ENCODE measurements at places on chromosomes 1 and 21.

GRCh38 chr1:212512816-212513559 lies 80.3 kb downstream of the NENF start:
- no peak for DNase-seq

- DNase-seq = no peak
These were observed 29.6 kb upstream of the CPLANE2 start for GRCh38 chr1:16266411-16267118.

DNA sequence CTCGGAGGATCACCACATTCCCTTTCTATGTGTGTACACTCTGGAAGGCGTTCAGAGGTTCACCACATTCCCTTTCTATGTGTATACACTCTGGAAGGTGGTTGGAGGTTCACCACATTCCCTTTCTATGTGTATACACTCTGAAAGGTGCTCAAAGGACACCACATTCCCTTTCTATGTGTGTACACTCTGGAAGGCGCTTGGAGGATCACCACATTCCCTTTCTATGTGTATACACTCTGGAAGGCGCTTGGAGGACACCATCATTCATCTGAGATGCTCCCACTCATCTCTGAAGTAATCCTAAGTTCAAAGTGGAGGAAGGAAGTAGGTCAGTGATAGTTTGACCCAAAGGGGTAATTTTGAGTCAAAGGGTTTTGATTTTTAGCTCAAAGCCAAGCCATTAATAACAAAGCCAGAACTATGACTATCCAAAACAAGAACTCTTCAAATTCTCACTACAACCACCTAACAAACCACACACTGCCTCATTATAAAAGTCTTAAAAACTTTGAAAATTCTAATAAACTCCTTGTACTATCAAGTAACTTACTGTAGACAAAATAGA lies 32.9 kb downstream of the NRIP1 start:
- DNase-seq = no peak

- no peak for DNase-seq
These were observed 3.6 kb downstream of the PERM1 start for GRCh38 chr1:978069-978834.

- DNase-seq = no peak
These were observed 744 bp upstream of the WDR26 start for GRCh38 chr1:224435318-224435763.

GRCh38 chr1:233102341-233102740 lies 151.9 kb downstream of the NTPCR start:
- DNase-seq = no peak

DNA sequence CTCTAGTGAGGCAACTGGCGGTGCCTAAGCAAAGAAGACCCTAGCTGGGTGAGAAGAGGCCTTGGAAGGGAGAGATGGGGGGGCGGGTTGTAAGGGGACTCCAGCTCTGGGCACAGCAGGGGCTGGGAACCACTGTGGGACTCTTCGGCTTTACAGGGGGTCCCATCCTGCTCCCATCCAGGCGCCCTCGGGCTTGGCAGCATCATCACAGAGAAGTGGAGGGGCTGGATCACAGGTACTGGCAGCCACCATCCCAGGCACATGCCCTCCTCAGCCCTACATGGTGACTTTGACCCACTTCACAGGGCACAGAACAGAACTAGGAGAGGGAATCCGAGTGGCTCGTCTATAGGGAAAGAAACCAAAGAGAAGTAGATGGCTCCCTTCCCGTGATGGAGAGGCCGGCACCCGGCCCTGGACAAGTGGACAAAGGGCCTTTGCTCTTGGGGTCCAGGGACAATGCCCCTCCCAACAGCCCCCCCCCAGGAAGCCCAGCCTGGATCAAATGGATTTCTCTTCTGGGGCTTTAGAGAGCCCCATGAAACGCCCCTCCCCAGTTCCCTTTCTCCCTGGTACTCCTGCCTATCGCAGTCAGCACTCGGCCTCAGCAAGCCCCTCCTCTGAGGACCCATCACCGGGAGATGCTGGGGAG lies 54.0 kb upstream of the ECE1 start:
- DNase-seq = no peak

- no peak for DNase-seq
These were observed 54.6 kb upstream of the NCAM2 start for GRCh38 chr21:20943561-20943997.

DNA sequence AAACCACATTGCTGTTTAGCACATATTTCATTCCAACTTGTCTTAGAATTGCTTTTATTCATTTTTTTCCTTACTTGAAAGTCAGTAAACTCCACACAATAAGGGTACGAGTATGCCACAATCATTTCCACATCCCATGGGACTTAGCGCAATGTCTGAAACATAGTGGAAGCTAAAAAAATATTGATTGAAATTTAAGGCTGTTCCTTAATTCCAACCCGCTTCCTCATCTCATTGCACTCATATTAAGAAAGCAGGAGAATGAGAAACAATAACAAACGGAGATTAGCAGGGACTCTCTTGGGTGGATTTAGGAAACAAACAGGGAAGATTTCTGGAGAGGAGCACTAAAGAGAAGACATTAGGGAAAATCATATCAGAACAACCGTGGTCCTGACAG lies 39.3 kb upstream of the RGS4 start:
- DNase-seq = no peak

DNA sequence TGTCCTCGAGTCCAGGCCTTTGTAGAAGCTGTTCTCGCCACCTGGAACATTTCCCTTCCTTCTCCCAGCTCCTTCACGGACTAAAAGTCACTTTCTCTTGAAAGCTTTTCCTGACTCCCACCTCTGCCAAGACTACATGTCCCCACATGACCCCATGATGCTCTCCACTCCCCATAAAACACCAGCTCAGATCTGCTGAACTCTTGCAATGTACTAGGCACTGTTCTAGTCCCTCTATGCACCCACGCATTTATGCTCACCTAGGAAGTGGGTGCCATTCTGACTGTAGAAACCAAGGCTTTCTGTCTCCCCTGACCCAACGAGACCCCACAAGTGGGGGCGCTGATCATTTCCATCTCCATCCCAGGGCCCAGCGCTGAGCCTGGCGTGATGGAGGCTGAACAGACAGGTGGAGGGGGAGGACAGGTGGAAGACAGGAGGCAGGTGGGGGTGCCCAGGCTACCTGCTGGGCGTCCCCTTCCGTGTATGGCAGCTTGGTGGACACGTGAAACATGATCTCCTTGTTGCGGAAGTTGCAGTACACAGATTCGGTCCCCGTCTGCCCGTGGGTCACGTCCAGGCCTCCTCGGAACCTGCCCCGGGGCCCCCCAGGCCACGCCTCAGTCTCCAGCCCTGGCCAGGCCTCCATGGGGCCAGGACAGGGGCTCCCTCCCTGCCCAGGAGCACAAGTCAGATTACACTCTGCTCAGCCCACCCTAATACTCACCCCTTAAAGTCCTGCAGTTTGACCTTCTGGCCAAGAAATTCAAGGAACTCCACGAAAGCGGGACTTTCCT lies 58.0 kb downstream of the RAP1GAP start:
- no peak for DNase-seq

GRCh38 chr1:10510520-10511493 lies 36.1 kb downstream of the PEX14 start:
- DNase-seq = no peak

- no peak for DNase-seq
These were observed 66.6 kb upstream of the CACHD1 start for GRCh38 chr1:64403331-64403730.

- no peak for DNase-seq
These were observed 200.7 kb upstream of the POU3F1 start for GRCh38 chr1:38246955-38247952.

- DNase-seq = no peak
These were observed 394.0 kb upstream of the CXADR start for GRCh38 chr21:17118638-17119384.

- peak; percentile 26 for DNase-seq
These were observed 8.7 kb upstream of the TDRD10 start for GRCh38 chr1:154493276-154493675.

DNA sequence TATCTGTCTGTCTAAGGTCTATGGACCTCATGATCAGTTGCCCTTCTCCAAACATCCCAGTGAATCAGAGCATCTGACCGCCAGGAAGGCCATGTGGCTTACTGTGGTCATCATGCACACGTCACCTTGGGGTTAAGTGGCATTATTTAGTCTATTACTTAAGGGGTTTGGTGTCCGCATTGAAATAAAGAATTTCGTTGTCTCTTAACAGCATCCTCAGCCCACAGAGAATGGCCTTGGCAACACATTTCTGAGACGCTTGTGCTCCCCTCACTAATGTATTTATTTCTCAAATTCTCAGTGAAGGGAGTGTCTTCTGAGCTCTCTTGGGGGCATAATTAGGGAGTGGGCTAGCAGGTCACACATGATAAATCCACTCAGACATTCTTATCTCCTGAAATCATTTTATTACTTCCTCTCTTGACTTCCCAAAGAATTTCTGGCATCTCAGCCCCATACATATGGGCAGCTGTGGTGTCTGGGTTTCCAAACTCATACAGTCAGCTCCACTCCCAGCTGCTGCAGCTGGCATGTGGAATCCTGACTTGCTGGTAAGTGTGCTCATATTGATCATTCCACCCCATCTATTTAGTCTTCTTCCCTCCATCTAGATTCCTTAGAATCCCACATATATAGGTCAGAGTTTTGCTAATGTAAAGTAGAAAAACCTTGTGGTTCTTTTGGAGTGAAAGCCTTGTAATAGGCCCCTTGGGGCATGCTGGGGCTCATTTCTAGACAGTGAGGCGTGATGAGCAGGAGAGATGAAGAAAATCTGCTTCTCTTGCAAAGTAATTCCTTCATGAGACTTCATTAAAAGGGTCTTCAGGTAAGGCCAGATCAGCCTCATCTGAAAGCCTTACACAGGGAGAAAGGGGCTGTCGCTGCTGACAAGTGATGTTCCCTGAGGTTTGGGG lies 110.5 kb downstream of the HHAT start:
- DNase-seq = no peak

- no peak for DNase-seq
These were observed 574.7 kb upstream of the ZP4 start for GRCh38 chr1:238465449-238465848.

DNA sequence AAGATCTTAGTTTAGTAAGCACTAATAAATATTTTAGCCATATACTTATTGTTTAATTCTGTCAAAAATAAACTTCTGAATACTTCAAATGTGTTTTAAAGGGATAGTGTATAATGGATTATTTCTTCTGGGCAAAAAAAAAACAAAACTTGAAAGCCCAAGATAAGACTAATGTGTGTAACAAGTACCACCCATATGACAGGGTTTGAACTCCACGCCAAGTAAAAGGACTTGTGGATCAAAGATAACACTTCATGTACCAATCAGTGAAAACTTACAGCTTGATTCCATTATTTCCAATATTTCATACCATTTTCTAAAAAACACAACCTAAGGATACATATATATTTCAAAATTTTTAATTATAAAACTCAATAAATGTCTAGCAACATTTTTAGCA lies 59.5 kb downstream of the DENND1B start:
- no peak for DNase-seq

- no peak for DNase-seq
These were observed 47.6 kb upstream of the ATF3 start for GRCh38 chr1:212560933-212561460.

DNA sequence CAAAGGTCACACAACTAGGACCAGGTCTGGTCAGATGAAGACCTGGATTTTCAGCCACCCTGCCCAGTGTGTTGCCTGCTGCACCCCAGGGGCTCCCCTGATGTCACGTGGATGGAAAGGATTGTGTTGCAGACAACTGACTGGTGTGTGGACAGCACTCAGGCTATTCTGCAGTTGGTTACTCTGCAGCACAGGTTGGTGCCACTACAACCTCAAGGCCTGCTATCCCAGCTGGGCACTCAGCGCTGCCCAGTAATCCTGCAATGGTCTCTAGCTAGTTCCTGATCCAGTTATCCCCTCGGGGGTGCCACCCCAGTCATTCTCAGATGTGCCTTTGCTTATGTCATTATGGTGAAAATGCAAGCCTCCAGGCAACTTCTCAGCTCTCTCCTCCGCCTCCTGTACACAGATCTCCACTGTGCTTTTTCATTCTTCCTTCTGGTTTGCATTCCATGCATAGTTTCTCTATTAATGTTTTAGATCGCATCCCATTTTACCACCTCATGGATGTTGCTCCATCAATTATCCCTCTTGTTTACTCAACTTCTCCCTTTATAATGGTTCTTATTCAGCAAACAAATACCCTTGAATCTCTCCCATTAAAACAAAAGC lies 503.2 kb upstream of the CAMK1G start:
- no peak for DNase-seq

GRCh38 chr1:194161591-194161990 lies 975.2 kb upstream of the B3GALT2 start:
- no peak for DNase-seq

DNA sequence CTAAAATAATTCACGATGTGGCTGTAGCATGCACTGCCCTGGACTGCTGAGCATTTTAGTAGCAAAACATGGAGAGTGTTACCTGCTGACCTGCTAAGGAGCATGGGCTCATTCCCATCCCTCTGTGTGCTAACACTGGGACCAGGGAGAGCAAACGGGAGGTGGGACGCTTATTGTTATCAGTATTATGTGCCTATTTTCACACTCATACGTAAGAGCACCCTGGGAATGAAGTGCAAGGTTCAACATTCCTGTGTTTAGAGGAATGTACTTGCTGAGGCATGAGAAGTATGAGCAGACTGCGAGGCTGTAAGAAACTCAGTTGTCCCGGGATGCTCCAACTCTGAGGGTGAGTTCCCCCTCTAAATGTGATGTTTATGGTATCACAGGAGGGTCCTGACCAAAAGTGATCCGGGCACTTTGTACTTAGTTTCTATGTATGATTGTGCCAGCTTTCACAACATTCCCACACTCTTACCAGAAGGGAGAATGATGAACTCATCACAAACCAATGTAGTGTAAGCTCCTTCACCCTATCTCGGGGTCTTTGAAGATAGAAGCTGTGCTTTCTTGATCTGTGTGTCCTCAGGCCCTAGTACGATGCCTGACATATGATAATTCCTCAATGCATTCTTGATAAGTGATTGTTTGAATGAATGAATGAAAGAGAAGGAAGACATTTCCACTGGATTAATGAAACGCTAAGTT lies 164.8 kb downstream of the KCNJ6 start:
- DNase-seq = no peak

GRCh38 chr1:228929476-228930027 lies 194.3 kb downstream of the RHOU start:
- no peak for DNase-seq
